ENCODE measurements at places on chromosomes 7 and 10.

DNA sequence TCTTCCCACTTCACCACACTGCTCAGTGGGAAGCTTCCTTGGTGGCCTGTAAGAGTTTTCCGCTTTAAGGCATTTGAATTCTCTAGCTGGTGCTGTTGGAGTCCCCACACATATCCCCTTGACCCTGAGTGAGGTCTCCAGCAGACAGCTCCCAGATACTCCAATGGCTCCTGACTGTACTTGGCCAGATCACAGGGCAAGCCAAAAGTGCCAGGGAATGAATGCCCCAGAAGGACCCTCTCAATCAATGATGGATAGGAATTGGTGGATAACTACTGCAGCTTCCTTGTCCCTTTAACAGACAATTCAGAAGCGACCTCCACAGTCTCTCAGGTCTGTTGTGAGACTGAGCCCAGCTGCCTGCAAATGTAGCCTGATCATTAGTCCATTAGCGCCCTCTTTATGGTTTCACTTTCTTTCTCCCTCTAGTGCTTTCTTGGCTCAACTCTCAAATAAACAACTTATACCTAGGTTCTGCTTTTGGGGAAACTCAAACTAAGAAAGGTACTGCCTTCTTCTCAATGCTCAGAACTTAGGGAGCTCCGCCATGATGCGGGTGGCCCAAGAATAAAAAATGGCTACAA is 283.0 kb downstream of the TCF7L2 start:
- no peak for DNase-seq

DNA sequence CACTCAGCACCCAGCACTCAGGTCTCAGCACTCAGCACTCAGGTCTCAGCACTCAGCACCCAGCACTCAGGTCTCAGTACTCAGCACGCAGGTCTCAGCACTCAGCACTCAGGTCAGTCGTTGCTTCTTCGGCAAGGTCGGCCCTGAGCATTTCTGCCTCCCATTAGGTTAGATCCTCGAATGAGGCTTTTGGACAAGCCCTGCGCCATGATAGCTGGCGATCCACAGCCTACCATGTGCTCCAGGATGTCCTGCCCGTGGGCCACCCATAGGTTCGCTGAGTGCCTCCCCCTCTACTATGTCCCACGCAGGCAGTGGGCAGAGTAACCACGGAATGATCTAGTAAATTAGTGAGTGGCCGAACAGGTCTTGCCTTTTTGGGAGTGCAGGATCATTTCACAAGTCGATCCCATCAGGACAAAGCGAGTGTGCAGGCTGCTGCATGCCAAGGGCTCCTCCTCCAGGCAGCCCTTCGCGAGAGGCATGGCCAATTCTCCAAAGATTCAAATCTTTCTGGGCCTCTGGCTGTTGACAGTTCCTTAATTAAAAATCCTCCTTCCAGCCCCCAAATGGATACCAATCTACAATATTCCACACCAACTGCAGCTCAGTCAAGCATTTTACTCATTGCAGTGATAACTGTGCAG is 206.3 kb downstream of the ADARB2 start:
- DNase-seq = no peak

DNA sequence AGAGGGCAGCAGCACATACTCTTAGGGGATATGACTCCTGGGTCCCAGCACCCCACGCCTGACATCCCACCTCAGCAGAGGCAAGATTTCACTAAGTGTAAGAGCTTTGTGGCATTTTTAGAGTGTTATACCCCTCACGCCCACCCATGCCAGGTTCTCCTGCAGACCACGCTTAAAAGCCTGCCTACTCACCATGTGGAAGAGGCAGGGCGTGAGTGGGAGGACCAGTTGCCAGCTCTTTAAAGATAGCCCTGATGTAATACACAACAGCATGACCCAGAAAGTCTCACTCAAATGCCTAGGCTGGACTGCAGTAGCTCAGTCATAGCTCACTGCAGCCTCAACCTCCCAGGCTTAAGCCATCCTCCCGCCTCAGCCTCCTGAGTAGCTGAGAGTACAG is 44.4 kb upstream of the CELF2 start:
- no peak for DNase-seq

- DNase-seq = no peak
These were observed 262.6 kb downstream of the HGF start for GRCh38 chr7:81507221-81507620.

DNA sequence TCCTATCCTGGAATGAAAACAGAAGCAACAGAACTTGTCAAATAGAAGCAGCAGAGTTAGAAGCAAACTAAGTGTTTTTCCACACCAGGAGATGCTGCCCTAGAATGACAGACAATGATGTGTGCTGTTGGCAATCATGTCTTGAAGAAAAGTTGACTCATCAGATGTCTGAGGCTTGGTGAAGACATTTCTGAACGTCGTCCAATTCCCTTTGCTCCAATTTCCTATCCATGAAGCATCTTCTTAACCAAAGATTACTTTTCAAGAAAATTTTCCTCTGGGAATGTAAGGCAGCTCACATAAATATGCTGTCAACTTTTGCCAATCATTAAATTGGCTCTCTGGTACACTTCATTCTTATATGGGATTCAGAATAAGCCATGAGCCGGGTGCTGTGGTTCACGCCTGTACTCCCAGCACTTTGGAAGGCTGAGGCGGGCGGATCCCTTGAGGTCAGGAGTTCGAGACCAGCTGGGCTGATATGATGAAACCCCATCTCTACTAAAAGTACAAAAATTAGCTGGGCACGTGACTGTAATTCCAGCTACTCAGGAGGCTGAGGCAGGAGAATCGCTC is 34.6 kb downstream of the MALSU1 start:
- peak; percentile 52 for DNase-seq

DNA sequence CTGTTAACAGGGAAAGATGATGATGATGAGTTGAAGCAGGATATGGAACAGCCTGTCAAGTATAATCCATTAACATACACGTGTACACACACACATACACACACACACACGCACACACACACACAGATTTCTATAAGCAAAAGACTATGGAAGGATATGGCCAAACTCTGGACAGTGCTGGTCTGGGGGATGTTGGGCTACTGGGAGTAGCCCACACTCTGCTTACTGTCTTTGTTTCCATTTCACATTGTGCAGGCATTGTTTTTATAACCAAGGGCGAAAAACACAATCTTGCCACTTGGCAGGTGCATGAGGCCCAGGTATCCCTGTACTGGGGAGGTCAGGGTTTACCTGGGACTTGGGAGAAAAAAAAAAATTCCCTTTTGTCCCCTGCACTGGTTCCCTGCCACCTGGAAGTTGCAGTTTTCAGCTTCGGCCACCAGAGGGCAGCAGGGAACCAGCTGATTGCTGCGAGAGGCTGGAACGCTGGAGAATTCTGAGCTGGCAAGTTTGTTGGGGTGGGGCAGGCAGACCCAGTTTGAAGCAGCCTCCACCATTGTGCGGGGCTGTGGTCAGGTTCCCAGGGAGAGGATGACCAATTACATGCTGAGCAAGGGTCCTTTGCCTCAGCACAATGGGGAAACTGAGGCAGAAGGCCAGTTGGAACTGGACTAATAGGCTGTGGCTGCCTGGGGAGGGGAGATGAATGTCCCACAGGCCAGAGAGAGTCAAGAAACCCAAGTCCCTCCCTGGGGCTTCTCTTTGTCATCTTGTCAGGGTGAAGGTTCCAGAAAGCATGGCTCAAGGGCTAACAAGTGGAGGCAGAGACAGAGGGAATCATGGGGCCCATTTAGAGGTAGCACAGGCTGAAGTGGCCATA is 27.3 kb downstream of the PPIF start:
- peak; percentile 88 for DNase-seq

DNA sequence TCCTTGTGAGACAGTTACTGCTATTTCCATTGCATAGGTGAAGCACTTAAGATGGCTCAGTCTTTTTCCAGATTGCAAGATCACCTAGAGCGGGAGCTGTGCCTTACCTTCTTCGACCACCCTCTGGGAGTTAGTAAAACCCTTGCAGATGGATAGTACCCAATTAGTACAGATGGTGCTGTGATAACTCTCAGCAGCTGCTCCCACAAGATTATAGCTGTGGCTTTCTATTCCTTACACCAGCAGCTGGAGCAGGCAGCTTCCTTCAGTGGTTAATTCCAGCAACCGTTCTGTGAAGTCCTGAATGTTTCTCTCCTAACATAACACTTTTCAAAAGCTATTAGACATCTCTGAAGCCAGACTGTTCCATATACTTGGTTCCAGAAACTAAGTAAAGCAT is 796.8 kb downstream of the XPNPEP1 start:
- DNase-seq = no peak

GRCh38 chr10:119273413-119273812 is 66.0 kb downstream of the GRK5 start:
- DNase-seq = no peak

DNA sequence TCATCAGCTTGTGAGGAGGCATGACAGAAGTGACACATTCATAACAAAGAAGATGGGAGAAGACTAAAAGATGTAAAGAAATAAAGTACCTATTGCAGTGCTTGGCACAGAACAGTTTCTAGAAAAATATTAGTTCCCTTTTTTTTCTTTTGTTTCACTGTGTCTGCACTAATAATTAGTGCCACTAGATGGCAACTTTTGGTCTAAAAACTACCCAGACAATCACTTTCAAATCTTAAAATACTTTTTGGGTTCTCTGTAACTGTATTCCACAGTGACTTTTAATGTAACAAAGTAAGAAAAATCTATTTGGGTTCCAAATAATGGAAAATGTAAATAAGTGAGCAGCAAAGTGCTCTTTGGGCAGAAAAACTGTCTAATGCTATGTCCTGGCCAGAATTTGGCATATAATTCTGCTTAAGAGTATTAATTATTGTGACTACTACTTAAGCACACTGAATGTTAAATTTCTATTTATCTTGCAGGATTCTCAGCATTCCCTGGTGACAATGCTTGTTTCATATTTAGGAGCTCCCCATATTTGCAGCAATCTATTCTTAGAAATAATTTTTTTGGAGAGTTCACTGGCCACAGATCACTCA is 134.8 kb upstream of the KIF5B start:
- DNase-seq = no peak

DNA sequence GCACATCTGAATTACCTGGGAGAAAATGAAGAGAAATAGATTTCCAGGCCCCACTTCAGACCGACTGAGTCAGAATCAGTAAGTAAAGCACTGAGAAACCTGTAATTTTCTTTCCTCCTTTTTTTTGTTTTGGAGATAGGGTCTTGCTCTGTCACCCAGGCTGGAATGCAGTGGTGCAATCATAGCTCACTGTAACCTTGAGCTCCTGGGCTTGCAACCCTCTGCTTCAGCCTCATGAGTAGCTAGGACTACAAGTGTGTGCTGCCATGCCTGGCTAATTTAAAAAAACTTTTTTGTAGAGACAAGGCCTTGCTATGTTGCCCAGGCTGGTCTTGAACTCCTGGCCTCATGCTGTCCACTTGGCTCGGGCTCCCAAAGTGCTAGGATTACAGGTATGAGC is 260.2 kb downstream of the STK31 start:
- DNase-seq = no peak

DNA sequence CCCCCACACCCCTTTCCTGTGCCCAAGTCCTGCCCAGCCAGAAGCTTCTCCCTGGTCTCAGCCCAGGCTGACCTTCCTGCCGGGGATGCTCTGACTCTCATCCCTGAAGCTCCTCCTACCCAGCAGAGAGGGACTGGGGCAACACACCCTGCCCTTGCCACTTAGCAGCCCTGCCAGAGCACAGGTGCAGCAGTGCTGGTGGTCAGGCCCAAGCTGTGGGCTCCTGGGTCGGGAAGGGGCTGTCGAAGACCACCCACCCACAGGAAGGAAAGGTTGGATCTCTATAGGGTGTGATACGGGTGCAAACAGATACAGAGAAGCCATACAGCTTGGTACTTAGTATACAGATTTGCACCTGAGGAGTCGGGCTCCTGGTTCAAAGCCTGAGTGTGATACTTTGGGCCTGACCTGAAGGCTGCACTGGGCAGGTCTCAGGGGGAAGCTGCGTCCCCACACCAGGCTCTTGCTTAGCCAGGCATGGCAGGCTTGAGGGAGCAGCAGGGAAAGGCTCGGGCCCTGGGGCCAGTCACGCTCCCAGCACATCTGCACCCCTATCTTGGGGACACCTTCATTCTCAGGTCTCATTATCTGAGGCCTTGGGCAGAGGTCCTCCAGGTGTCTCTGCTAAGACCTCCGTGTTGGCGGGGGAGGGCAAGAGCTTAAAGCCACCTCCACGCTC is 47.3 kb downstream of the TCERG1L start:
- DNase-seq = no peak

DNA sequence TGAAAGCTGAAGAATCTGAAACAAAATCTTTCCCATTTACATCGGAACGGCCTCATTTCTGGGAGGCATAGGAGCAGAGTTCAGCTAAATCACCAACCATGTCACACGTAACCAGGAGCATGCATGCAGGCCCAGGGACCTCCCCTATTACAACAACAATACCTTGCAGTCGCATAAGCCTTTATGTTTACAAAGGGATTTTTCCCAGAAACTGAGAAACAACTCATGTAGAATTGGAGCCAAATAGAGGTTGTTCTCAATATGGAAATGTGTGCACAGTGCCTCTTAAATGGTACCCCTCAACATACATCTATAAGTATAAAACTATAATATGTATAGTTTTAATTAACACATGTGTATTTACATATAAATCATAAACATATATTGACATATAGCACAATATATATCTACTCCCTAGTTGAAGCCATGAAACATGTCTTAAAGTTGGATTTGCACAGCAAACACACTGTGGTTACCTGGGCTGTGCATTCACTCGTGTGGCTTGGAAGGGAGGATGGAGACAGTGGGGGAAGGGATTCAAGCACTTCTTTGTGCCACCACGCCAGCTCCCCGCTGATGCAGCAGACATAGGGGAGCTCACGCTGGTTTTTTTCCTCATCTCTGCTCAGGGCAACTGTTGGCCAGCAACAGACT is 35.0 kb upstream of the DGKI start:
- DNase-seq = no peak

DNA sequence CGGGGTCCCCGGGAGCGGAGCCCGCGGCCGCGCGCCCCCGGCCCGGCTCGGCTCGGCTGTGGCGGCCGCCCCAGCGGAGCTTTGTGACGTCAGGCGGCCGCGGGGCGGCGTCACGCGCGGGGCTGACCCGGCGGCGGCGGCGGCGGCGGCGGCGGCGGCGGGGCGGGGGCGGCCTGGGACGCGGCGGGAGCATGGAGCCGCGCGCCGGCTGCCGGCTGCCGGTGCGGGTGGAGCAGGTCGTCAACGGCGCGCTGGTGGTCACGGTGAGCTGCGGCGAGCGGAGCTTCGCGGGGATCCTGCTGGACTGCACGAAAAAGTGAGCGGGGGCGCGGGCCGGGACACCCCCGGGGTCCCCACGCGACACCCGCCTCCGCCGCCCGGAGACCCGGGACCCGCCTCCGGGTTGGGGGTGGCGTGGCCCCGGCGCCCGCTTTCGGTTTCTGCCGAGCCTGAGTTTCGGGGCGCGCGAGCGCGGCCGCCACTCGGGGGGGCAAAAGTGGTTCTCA is at the start of gene PWWP2B:
TSS of gene PWWP2B (plus strand) at position 165 of the 506 bp plus-strand sequence. CDS start at position 192, 27 bp downstream.
- peak; percentile 76 for DNase-seq

Measured in Right ventricle myocardium superior (tissue), 1 donor.